LNCaP clone FGC (cell line): ENCODE measurements at places on chromosomes 2 and 18.

GRCh38 chr2:237935740-237936452 lies 30.9 kb upstream of the UBE2F start:
- DNase-seq, result no peak

- no peak for DNase-seq
These were observed 1098.1 kb upstream of the CELF4 start for GRCh38 chr18:38663682-38664081.

GRCh38 chr18:9740071-9740470 lies 32.0 kb downstream of the RAB31 start:
- no peak for DNase-seq

GRCh38 chr2:236557306-236558030 lies 12.2 kb upstream of the ACKR3 start:
- DNase-seq, result no peak

GRCh38 chr2:196224756-196225155 lies 53.4 kb upstream of the STK17B start:
- DNase-seq, result no peak

GRCh38 chr2:25824718-25825117 lies 53.6 kb downstream of the ASXL2 start:
- no peak for DNase-seq
